Stimulated activated CD4-positive, alpha-beta T cell treated with anti-CD3 and anti-CD28 coated beads, Interleukin-15, amount 100 ng/mL, for 1 hour (primary cell): ENCODE measurements at places on chromosomes 11 and 22.

GRCh38 chr11:120424185-120424969 is 87.2 kb upstream of the GRIK4 start:
- DNase-seq: no peak

DNA sequence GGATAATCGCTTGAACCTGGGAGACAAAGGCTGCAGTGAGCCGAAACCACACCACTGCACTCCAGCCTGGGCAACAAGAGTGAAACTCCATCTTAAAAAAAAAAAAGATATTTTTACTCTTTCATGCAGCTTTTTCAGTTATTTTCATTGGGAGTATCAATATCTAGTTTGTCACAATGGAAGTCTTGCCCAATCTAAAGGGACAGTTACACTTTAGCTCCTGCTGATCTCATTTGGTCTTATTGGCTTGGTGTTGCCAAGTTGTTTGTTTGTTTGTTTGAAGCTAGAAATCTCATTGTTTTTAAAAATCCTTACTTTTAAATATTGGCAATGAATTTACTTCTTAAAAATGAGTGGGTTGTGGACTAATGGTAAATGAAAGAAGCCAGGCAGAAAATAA is 24.7 kb downstream of the CEP295 start:
- DNase-seq: no peak

DNA sequence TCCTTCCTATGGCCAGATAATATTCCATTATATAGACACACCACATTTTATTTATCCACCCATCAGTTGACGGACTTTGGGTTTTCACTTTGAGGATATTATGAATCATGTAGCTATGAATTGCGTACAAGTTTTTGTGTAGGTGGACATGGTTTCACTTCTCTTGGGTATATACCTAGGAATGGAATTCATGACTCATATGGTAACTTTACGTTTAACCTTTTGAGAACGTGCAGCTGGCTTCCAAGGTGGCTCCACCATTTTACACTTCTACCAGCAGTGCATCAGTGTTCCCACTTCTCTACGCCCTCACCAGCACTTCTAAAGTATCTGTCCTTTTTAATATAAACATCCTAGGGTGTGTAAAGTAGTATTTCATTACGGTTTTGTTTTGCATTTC is 112.0 kb downstream of the PLEKHA7 start:
- no peak for DNase-seq

DNA sequence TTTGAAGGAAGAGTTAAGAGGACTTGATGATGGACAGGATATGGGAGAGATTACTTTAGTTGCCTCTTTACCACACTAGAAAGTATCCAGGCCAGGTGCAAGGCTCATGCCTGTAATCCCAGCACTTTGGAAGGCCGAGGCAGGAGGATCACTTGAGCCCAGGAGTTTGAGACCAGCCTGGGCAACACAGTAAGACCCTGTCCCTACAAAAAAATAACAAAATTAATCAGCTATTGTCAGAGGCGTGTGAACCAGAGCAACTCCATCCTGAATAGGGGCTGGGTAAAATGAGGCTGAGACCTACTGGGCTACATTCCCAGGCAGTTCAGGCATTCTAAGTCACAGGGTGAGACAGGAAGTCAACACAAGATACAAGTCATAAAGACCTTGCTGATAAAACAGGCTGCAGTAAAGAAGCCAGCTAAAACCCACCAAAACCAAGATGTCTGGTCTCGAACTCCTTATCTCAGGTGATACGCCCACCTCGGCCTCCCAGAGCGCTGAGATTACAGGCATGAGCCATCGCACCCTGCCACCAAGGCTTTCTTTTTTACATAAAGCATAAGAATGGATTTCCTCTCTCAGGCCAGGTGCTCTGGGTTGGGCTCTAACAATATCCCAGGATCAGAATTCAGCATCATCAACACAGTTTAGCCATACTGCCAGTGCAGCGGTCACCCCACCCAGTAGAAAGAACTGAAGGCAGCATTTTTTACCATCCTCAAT is 17.8 kb downstream of the PI4KA start:
- DNase-seq: no peak

GRCh38 chr11:128603003-128603696 is 15.8 kb upstream of the ETS1 start:
- no peak for DNase-seq

DNA sequence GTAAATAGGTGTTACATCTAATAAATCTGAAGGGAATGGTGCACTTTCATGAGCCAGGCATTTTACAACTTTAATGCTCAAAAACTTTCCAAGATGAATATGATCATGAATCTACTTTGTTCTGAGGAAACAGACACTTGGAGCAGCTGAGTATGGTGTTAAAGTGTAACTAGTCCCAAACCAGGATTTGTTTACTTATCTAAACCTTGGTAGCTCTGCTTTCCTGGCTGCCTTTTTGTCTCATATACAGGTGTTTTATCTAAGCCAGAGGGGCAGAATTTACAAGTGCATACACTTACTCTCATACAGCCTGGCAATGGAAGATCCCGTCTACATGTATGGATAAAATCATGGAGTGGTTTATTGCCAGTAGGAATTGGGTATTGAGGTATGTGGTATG is 171.5 kb downstream of the FAT3 start:
- DNase-seq: no peak

GRCh38 chr22:34709641-34710040 is 356.3 kb upstream of the ISX start:
- DNase-seq: no peak

GRCh38 chr11:1520663-1521267 is 34.2 kb upstream of the MOB2 start:
- DNase-seq: no peak

- DNase-seq: no peak
These were observed 180.8 kb upstream of the CCDC179 start for GRCh38 chr11:23041001-23041503.

GRCh38 chr22:26993886-26994285 is 336.5 kb downstream of the MIAT start:
- no peak for DNase-seq

GRCh38 chr11:104442321-104442720 is 278.4 kb upstream of the PDGFD start:
- DNase-seq: no peak

- no peak for DNase-seq
These were observed 96.0 kb downstream of the MICAL3 start for GRCh38 chr22:17928391-17928790.

GRCh38 chr11:7498193-7498592 is 12.9 kb downstream of the OLFML1 start:
- no peak for DNase-seq

- DNase-seq: no peak
These were observed 117.6 kb upstream of the FGF3 start for GRCh38 chr11:69936771-69937170.

- DNase-seq: no peak
These were observed 218.6 kb downstream of the FAT3 start for GRCh38 chr11:92443199-92443598.

GRCh38 chr11:2475136-2475918 is 30.5 kb downstream of the KCNQ1 start:
- DNase-seq: no peak

DNA sequence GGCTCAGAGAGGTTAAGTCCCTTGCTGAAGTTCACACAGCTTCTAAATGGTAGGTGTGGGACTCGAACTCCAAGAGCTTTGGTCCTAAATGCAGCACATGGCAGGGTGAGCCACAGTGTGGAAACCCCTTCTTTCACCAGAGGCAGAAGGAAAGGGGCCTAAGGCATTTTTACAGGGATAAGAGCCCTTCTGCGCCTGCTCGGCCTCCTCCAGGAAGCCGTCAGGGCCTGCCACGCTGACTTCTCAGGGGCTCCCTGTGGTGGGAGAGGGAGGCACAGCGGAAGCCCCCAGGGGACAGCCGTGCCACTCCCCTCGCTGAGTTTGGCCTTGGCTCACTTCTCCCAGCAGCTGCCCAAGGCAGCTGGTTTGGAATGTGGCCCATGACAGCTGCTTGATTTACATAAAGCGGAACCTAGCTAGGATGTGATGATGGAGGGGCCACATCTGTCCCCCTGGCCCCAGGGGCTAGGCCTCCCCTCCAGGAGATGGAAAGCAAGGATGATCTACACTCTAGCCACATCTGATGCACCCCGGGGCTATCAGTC is 35.4 kb downstream of the CD82 start:
- no peak for DNase-seq

DNA sequence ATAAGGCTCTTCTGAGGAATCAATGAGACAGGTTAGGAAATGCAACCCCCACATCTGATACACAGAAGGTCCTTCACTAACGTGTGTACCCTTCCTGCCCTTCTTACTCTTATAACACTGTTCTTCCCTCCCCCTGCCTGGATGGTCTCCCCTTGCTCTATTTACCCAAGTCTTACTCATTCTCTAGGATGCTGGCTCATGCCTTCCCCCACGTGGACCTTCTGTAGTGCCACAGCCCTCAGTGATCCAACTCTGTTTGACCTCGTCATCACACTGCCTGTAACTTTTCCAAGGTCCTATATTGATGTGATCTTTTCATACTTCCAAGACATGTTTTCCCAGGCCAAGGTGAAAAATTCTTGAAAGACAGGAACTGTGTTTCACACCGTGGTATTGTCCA is 79.8 kb downstream of the C11orf58 start:
- no peak for DNase-seq

DNA sequence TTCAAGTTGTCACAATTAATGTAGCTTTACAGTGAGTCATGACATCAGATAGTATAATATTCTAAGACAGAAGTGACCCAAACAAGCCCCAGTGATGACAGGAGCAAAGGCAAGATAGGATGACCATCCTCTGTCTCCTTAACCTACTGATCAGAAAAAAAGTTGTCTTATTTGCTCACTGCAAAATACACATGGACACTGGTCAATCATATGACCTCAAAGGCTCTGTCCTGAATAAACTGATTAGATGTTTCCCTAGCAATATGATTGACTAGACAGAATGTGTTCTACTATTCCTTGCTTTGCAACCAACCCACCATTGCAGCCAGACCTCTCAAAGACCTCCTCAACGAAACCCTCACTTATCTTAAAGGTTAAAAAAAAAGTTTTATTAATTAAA is 117.4 kb downstream of the SYN3 start:
- DNase-seq: no peak

GRCh38 chr22:34427841-34428240 is 507.6 kb upstream of the LARGE1 start:
- no peak for DNase-seq

- no peak for DNase-seq
These were observed 8.2 kb downstream of the ARHGEF12 start for GRCh38 chr11:120344302-120345004.
